ENCODE measurements at places on chromosomes 13 and 19. TPM values are rescaled to one million over a fixed set of nuclear protein-coding genes. Genes with fewer than 3 reads are reported as not detected.

The OR7A17 gene
- not detected for polyA plus RNA-seq

The C19orf81 gene
- polyA plus RNA-seq: 1.0 TPM

The SLITRK1 gene
- polyA plus RNA-seq: not detected

The ZNF726 gene
- polyA plus RNA-seq: 2.1 TPM

The PRR22 gene
- polyA plus RNA-seq: 0.20 TPM

The ETV2 gene
- polyA plus RNA-seq: 0.61 TPM

- DNase-seq: no peak
Measured at GRCh38 chr19:5697890-5698634, 8.0 kb downstream of the RPL36 start.

DNA sequence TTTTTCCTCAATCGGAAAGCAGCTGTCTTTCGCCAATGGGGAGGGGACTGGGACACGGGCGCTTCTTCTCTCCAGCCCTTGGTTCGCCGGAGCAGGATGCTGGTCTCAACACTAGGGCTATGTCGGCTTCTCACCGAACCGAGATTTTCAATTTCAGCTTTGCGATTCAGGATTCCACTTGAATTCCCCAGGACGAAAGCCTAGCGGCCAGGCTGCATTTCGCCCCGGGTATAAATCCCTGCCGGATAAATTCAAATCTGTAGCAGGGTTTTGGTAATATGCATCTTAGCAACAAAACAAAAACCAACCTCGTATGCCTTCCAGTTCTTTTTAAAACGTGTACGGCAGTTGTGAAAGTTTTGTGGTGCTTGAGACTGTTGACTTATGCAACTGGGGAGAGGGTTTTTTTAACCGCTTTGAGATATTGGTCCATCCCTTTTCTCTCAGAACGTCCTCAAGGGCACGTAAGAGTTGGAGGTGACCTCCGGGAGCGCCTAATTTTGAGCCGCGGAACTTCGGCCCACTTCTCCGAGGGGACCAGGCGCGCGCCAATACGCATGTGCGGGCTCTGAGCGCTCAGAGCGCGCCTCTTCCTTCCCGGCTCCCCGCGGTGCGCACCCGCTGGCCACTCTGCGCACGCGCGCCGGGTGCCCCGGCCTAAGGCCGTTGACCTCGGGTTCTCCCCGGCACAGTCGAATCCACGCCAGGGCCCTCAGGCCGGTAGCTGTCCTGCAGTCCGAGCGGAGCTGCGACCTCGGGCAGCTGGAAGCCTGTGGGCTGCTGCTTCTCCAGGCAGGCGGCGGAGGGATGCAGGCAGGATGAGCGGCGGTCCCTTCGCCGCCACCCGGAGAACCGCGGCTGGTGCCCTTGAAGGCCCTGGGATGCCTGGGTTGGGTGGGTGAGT lies 7.6 kb downstream of the POU4F1 start:
- no peak for DNase-seq

DNA sequence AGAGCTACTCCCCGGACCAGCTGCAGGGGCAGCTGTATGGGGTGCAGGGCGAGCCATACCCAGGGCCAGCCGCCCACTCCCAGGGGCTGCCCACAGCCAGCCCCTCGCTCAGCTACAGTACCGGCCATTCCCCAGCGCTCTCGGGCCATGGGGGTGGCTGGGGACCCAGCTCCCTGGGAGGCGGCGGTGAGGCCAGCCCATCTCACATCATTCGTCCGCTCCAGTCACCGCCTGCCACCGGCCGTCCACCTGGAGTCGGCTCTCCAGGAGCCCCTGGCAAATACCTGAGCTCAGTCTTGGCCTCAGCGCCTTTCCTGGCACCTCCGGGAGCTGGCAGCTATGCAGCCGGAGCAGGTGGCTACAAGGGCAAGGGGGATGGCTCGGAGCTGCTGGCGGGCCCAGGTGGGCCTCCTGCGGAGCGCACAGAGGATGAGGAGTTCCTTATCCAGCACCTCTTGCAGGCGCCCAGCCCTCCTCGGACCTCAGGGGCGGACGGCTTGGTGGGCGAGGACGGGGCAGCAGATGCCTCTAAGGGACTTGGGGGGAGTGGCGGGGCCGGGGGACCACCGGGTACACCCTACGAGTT lies 4.9 kb downstream of the PRR12 start:
- DNase-seq: no peak

DNA sequence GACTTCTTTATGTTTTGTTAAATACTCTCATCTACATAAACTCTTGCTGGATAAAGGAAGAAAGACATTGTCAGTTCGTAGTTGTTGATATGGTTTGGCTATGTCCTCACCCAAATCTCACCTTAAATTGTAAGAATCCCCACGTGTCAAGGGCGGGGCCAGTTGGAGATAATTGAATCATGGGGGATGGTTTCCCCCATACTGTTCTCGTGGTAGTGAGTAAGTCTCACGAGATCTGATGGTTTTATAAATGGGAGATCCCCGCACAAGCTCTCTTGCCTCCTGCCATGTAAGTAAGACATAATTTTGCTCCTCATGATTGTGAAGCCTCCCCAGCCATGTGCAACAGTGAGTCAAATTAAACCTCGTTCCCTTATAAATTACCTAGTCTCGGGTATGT lies 3.6 kb downstream of the ADGRE1 start:
- peak; percentile 61 for DNase-seq

GRCh38 chr19:10976131-10976892 lies 15.5 kb downstream of the SMARCA4 start:
- DNase-seq: no peak

- DNase-seq: no peak
Measured at GRCh38 chr19:6952956-6953355, 65.6 kb downstream of the ADGRE1 start.

- DNase-seq: no peak
Measured at GRCh38 chr19:5035105-5035761, 66.3 kb downstream of the KDM4B start.

DNA sequence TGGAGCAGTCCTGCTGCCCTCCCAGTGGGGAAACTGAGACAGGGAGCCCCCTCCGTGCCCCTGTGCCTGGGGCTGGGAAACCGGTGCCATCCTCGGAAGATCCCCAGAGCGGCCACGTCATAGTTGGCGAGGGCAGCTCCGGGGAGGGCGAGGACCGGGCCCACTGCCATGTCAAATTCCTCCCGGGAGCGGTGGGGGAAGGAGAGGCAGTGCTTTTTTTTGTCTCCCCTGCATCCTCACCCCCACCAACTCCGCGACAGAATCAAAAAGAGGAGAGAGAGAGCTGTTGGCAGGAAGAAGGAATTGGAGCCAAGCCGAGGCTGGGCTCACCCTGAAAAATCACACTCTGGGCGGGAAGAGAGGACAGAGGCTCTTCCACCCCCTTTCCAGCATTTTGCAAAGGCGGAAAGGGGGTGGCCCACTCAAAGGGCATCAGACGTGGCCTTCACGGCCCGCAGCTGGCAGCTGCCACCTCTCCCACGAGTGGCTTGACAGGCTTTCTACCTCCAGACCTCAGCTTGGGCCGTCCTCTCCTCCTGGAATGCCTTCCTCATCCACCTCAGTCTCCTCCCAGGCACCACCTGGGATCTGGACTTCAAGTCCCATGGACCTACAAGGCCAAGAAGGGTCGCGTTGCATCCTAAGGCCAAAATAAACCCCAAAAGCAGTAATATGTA lies 19.6 kb upstream of the NFIC start:
- DNase-seq: no peak

GRCh38 chr13:24097064-24097463 lies 63.5 kb upstream of the SPATA13 start:
- no peak for DNase-seq

- DNase-seq: no peak
Measured at GRCh38 chr13:41054919-41055619, 6.2 kb upstream of the WBP4 start.

GRCh38 chr19:41457241-41457640 lies 14.3 kb downstream of the ERICH4 start:
- peak; percentile 34 for DNase-seq
